ENCODE measurements at places on chromosomes 12 and 14. TPM values are rescaled to one million over a fixed set of nuclear protein-coding genes. Genes with fewer than 3 reads are reported as not detected.

Gene DEPDC4
- total RNA-seq = 4.1 TPM

Gene SPX
- 0.59 TPM for total RNA-seq

Gene FAIM2
- not detected for total RNA-seq

Gene KRT82
- total RNA-seq = not detected

Gene STAT2
- 93.2 TPM for total RNA-seq

Gene DICER1
- total RNA-seq = 73.9 TPM

Gene CRACR2A
- 1.1 TPM for total RNA-seq

Gene KRT72
- not detected for total RNA-seq

Gene KRT3
- not detected for total RNA-seq

Gene TMTC1
- total RNA-seq = 71.0 TPM

Gene TMEM253
- 0.99 TPM for total RNA-seq

Gene RHOJ
- total RNA-seq = not detected

Gene EPYC
- total RNA-seq = not detected

Gene IFNG-AS1
- total RNA-seq = not detected

Gene SMCO2
- 0.31 TPM for total RNA-seq

Gene LALBA
- total RNA-seq = not detected

Gene CAPZA3
- not detected for total RNA-seq

Gene REC8
- total RNA-seq = 67.4 TPM

Gene CD163
- 11.6 TPM for total RNA-seq

All from endodermal cell (in vitro differentiated cells).